ENCODE measurements at places on chromosomes 2 and 18.

- DNase-seq: no peak
These were observed 63.3 kb downstream of the RPIA start for GRCh38 chr2:88754585-88755320.

DNA sequence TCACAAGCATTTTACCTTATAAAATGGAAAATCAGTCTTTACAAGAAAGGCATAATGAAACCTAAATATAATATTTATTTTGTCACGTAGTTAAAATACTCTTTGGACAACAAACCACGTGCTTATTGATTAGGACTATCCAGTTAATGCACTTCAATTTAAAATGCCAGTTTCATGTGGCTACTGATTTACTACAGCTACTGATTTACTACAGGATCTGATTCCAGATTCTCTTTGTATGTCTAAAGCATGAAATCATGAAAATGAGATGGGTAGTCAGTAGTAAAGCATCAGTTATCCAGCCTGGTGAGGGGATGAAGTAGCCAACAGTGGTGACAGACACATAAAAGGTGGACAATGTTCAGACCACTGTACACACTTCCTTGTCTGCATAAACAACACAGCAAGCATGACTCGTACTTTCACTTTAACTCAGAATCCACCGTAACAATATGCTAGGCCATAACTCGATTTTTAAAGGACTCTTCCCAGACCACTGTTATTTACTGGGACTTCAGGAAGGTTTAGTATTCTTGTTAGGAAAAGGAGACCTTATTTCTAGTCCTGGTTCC, 24.9 kb downstream of the ACAA2 start:
- DNase-seq: no peak

- no peak for DNase-seq
These were observed 11.4 kb upstream of the ALPI start for GRCh38 chr2:232444409-232445148.

DNA sequence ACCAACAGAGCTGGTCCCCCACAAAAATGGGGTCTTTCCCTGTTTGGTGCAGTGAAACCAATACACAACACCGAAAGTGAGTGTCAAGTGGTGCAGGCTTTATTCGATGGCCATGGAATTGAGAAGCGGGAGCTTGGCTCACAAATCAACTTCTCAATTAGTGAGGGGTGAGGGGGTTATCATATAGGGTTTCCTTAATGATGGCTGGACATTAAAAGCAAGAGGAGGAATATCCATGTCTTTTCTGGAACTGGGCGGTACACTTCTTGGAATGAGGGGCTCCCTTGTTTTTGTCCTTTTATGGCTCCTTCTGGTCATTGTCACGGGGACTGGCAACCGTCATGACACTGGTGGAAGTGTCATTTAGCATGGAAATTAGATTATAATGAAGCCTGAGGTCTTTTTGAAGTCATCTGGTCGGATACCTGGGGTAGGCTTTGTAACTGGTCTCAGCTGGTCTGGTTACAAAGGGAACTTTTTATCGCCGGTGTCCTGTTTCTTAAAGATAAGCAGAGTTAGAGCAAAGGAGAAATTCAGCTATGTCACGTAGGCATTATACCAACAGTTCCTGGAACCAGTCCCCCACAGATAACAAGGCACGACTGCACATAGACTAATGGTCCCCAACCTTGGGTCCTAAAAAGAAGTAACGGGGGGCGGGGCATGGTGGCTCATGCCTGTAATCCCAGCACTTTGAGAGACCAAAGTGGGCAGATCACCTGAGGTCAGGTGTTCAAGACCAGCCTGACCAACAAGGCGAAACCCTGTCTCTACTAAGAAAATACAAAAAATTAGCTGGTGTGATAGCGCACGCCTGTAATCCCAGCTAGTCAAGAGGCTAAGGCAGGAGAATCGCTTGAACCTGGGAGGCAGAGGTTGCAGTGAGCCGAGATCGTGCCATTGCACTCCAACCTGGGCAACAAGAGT, 93.5 kb upstream of the NDUFV2 start:
- DNase-seq: no peak

DNA sequence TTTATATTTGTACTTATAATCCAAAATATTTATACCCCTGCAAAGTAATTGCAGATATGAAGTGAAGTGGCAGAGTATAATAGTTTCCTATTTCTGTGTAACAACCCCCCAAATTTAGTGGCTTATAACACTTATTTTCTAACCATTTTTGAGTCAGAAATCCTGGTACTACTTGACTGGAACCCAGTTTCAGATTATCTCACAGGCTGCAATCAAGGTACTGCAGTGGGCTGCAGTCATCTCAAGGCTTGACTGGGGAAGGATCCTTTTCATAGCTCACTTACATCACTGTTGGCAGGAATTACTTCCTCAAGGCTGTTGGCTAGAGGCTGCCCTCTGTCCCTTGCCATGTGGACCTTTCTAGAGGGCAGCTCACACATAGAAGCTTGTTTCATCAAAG, 558.2 kb upstream of the PKDCC start:
- DNase-seq: no peak

- DNase-seq: no peak
These were observed 35.8 kb downstream of the SKOR2 start for GRCh38 chr18:47215554-47216138.

DNA sequence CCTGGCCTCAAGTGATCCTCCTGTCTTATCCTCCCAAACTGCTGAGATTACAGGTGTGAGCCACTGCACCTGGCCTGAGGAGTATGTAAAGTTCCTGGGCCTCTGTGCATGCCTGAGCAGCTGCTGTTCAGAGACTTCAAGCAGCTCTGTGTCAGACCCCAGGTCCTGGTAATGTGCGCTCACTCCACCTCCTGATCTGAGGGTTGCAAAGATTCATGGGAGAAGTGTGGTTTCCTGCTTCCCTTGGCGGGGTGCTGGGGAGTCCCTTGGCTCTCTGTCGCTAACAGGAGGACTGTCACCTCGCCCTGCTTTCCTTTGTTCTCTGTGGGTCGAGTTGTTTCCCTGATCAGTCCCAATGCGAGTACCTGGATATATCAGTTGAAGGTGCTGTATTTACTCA, 8.6 kb upstream of the IL36A start:
- no peak for DNase-seq

- no peak for DNase-seq
These were observed 208.7 kb downstream of the TWIST2 start for GRCh38 chr2:239056611-239057010.

- no peak for DNase-seq
These were observed 881 bp downstream of the PIKFYVE start for GRCh38 chr2:208266936-208267335.

DNA sequence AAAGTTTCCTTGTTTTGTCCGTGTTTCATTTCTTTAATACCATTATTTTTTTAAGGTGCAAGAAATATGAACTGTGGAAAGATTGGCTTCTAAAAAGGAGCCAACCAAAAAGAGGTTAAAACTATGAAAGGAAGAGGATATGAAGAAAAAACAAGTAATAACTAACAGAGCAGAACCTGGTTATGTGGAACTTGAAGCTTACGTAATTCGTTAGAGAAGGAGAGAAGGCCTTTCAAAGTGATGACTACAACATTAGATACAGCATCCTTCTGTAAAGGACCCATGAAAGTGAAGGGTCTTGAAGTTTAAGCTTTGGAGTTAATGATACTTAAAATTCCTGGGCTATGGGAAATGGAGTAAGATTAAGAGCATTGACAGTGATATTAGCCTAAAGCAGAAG, 84.5 kb downstream of the ANKRD12 start:
- no peak for DNase-seq

DNA sequence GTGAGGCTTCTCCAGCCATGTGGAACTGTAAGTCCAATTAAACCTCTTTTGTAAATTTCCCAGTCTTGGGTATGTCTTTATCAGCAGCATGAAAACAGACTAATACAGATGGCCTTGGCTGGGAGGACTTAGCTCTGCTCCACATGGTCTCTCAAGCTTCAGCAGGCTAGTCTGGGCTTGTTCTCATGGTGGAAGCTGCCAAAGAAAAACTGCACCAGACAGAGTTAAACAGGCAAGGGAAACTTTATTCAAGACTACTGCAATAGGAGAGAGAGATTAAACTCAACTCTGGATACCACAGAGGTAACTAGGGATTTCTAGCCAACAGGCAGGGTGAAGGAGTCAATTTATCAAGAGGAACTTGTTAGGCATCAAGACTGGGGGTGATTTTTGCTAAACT, 142.1 kb downstream of the CABLES1 start:
- DNase-seq: no peak

DNA sequence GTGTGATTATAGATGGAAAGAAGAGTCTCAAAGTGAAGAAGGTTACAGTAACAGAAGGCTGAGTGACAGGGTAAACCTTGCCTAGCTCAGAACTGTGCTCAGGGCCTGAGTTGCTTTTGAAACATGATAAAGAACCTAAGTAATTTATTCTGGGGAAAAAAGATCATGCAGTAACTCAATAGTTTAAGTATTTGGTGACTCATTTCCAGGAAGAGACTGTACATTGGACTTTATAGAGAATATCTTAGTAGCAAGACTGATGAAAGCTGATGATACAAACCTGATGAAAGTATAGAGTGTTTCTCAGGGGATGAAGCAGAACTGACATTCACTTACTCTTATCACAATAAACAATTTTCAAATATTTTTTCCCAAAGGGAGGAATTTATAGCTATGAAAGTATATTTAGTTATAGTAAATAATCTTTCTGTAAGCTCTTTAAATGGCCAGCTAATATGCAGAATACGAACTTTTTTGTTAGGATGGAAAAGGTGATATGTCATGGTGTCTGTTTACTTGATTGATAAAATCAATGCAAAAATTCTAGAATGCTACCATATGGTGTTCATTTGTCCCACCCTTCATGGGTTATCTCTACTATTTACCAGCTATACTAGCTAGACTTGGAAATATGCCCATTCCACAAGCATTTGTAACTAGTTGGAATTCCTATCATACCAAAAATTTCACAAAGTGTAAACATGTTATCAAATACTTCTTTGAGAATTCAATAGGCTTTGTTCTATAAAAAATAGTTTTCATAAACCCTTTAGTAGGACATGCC, 1265.5 kb upstream of the ACVR2A start:
- DNase-seq: no peak

- DNase-seq: no peak
These were observed 638.8 kb upstream of the VRK2 start for GRCh38 chr2:57407772-57408201.

- DNase-seq: no peak
These were observed 26.6 kb upstream of the MAP3K20 start for GRCh38 chr2:173048897-173049661.

DNA sequence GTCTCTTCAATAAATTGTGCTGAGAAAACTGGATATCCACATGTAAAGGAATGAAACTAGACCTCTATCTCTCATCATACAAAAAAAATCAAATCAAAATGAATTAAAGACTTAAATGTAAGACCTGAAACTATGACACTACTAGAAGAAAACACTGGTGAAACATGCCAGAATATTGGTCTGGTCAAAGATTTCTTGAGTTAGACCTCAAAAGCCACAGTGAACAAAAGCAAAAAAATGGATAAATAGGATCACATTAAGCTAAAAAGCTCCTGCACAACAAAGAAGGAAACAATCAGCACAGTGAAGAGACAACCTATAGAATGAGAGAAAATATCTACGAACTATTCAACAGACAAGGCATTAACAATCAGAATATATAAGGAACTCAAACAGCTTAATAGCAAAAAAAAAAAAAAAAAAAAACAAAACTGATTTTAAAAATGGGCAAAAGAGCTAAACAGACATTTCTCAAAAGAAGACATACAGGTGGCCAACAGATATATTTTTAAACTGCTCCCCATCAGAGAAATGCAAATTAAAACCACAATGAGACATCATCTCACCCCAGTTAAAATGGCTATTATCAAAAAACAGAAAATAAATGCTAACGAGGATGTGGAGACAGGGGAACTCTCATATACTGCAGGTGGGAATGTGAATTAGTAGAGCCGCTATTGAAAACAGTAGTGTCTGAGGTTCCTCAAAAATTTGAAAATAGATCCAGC, 66.3 kb downstream of the NCKAP1 start:
- DNase-seq: no peak

DNA sequence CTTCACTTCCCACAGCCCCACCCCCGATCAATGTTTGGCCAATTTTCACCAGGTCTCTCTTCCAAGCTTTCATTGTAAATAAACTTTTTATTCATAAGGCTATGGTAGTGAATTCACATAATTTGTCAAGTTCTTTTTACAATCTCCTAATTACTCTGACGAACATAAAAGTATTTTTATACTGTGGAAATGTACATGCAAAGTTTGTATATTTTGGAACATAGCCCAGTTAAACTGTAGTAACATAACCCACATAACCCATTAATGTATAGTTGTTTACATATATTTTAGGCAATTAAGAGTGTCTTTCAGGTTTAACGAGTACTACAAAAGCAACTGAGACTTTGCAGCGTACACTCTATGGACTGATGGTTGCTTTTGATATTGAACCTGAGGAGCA, 228.3 kb upstream of the ERBB4 start:
- no peak for DNase-seq

DNA sequence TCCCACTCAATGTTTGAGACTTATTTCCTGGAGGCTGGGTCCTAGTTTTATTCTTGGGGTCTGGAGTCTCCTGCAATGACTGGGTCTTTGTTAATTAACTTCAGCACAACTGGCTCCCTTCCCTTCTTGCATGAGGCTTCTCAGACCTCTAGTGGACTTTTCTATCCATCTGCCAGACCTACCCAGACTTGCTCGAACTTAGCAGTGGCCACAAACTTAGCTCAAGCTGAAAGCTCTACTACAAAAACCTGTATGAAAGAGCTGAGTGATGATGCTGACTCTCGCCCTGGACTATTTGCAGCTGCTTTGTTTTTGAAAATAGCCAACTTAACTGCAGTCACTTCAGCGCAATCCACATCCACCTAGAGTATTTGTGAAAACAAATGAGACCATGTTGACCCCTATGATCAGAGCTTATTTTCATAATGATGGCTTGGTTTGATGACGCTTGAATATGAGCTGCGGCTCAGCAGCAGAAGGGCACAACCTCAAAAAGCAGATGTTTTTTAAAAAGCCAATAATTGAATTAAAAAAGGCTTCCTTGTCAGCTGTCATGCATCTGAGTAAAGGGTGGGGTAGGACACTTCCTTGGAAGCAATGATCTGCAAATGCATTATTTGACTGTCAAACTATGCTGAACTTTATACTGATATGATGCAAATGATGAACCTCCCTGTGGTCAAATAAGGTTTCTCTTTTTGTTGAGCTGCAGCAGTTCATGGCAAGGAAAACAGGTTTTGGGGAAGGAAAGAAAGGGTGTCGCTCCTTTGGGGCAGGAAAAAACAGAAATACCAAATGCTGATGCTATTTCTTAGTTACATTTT, 10.6 kb upstream of the ANXA4 start:
- DNase-seq: no peak

- DNase-seq: no peak
These were observed 8.4 kb downstream of the TGIF1 start for GRCh38 chr18:3458378-3458777.

Data from left hindlimb (tissue), 1 donor.